ENCODE measurements at places on chromosomes 7 and 10.
A peak's percentile ranks its signal among the peaks of the same experiment; 100 is the strongest.

GRCh38 chr10:67793313-67793712 lies 44.7 kb downstream of the DNAJC12 start:
- no peak for DNase-seq
- no peaks in the 10 kb centered on the region for H3K27me3 ChIP-seq
- peaks cover 18% of the 10 kb centered on the region for H3K4me1 ChIP-seq
- H3K27ac ChIP-seq, result no peak overlapping the region

- H3K27me3 ChIP-seq, result no peaks in the 10 kb centered on the region
- H3K4me3 ChIP-seq, result no peak overlapping the region
- H3K27ac ChIP-seq, result peak overlapping the region; percentile 80
Observed at GRCh38 chr7:135925210-135925609, 51.9 kb downstream of the MTPN start.

GRCh38 chr10:93701866-93702209 lies 554 bp downstream of the FRA10AC1 start:
- H3K27ac ChIP-seq, result peak overlapping the region; percentile 93
- no peaks in the 10 kb centered on the region for H3K4me1 ChIP-seq
- peaks cover 29% of the 10 kb centered on the region for H3K36me3 ChIP-seq

GRCh38 chr10:93313798-93314197 lies 168.3 kb downstream of the MYOF start:
- no peaks in the 10 kb centered on the region for H3K4me1 ChIP-seq
- no peak overlapping the region for H3K27ac ChIP-seq
- peaks cover 67% of the 10 kb centered on the region for H3K36me3 ChIP-seq
- no peak for DNase-seq

DNA sequence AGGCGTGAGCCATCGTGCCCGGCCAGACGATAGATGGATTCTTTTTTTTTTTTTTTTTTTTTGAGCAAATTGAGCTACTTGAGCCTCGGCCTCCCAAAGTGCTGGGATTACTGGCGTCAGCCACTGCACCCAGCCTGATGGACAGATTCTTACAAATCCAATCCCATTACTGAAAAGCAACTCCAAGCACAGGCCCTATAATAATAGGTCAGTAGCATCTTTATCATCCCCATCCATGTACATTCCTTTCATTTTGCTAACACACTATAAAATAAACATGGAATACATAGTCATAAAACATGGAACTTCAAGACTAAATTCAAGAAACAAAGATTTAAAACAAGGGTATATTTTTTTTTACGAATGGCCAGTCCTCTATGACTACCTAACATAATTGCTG lies 16.0 kb upstream of the RSBN1L start:
- no peak overlapping the region for H3K4me3 ChIP-seq
- H3K27ac ChIP-seq, result no peak overlapping the region
- no peak for DNase-seq
- no peaks in the 10 kb centered on the region for H3K4me1 ChIP-seq
- H3K27me3 ChIP-seq, result no peaks in the 10 kb centered on the region

GRCh38 chr7:88312061-88312663 lies 5.5 kb upstream of the STEAP4 start:
- H3K4me1 ChIP-seq, result no peaks in the 10 kb centered on the region
- no peaks in the 10 kb centered on the region for H3K27me3 ChIP-seq
- no peak overlapping the region for H3K27ac ChIP-seq
- no peak overlapping the region for H3K4me3 ChIP-seq
- no peak for DNase-seq

- no peak overlapping the region for H3K27ac ChIP-seq
- no peak for DNase-seq
- H3K27me3 ChIP-seq, result no peaks in the 10 kb centered on the region
- no peaks in the 10 kb centered on the region for H3K36me3 ChIP-seq
- H3K4me1 ChIP-seq, result no peaks in the 10 kb centered on the region
- H3K4me3 ChIP-seq, result no peak overlapping the region
Observed at GRCh38 chr10:98676895-98677294, 230.2 kb upstream of the HPS1 start.

DNA sequence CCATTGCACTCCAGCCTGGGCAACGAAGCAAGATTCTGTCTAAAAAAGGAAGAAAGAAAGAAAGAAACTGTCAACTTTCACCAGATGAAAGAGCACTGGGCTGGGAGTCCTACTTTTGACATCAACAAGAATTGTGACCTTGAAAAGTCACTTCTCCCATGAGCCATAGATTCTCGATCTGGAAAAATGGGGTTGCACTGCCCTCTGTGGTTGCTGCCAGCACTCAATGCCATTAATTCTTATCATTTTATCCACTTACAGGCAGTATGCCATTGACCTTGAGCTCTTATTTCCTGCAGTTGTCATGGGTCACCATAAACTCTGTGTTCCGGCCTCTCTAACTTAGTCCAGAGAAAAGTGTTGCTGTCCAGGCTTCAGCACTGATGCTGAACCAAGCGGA lies 137.2 kb downstream of the NOC3L start:
- no peak overlapping the region for H3K4me3 ChIP-seq
- no peak for DNase-seq
- H3K4me1 ChIP-seq, result peaks cover 10% of the 10 kb centered on the region
- H3K36me3 ChIP-seq, result no peaks in the 10 kb centered on the region

GRCh38 chr7:90951986-90952954 lies 312.0 kb upstream of the FZD1 start:
- DNase-seq, result no peak
- peaks cover 5% of the 10 kb centered on the region for H3K4me1 ChIP-seq
- H3K27me3 ChIP-seq, result no peaks in the 10 kb centered on the region

DNA sequence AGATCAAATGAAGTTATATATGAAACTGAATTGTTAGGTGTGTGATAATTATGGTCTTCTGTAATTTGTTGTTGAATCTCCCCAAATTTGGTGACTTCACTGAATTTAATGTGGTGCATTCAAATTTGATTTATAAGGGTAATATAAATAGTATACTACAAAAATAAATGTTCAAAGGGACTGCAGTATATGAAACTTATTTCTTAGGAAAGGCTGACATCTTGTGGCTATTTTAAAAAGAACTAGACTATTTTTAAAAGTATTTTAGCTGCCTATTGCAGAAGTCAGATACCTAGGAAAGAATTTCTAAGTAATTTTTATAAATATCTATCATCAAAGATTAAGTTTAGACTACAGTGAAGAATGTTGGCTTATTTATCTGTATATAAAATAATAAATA lies 36.6 kb downstream of the ATRNL1 start:
- H3K4me1 ChIP-seq, result no peaks in the 10 kb centered on the region
- H3K4me3 ChIP-seq, result no peak overlapping the region
- H3K36me3 ChIP-seq, result no peaks in the 10 kb centered on the region
- DNase-seq, result peak; percentile 13
- H3K27ac ChIP-seq, result no peak overlapping the region
- no peaks in the 10 kb centered on the region for H3K27me3 ChIP-seq

GRCh38 chr7:100266576-100267354 lies 40.7 kb upstream of the SPDYE3 start:
- no peaks in the 10 kb centered on the region for H3K27me3 ChIP-seq
- no peak overlapping the region for H3K27ac ChIP-seq
- peaks cover 8% of the 10 kb centered on the region for H3K4me1 ChIP-seq
- DNase-seq, result no peak

DNA sequence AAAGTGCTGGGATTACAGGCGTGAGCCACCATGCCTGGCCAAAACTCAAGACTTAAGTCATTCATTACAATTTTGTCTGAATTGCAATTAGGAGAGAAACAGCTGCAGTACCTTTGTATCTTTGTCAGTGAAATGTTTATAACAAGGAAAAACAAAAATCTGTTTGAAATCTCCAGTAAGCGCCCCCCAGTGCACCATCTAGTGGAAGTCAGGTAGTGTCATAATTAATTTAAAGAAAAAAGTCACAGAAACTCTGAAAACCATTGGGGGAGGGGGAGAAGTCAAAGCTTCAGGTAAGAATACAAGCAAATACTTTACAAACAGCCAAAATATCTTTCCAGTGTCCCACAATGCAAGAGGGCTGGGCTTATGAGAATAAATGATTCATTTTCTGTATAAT lies 2.8 kb downstream of the MPP7 start:
- no peaks in the 10 kb centered on the region for H3K4me1 ChIP-seq
- peaks cover 46% of the 10 kb centered on the region for H3K27me3 ChIP-seq
- H3K36me3 ChIP-seq, result no peaks in the 10 kb centered on the region
- H3K4me3 ChIP-seq, result no peak overlapping the region
- no peak overlapping the region for H3K27ac ChIP-seq

DNA sequence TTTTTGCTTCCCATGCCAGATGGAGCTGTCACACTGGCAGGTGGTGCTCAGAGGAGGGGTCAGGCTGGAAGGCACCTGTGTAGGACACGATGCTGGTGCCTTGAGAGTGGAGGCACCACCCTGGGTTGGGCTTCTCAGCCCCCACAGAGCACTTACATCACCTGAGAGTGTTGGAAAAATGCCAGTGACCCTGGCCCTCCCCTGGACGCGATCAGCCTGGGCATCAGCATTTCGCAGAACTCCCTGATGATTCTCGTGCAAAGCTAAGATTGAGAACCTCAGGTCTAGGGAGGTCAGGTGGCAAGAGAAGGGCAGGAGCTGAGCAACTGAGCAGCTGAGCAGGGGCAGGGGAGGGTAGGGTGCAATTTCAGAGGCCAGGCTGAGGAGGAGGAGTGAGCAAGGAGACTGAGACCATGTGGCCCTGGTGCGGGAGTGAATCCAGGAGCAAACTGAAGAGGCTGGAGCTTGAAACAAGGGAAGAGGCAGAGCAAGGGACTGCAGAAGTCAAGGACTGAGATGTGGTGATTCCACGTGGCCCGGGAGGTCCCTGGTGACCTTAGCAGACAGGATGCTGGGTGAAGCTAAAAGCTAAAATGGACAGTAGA lies 24.7 kb upstream of the GRID1 start:
- no peak overlapping the region for H3K4me3 ChIP-seq
- H3K4me1 ChIP-seq, result no peaks in the 10 kb centered on the region
- no peak for DNase-seq
- H3K27ac ChIP-seq, result no peak overlapping the region

DNA sequence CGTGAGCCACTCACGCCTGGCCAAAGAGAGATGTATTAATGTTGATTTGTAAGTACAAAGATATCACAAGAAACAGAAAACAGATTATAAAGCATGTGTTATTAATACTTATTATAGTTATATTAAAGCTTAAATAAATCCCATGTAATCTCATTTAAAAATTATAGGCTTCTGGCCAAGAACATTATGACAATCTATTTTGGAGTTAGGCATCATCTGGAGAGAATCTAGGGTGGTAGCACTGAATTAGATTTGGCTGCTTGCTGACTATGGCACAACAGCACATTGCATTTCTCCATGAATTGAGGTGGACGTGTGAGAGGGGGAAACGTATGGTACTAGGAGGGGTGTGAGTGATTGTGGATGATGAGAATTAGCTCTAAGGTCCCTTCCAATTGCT lies 16.8 kb upstream of the SLC16A12 start:
- no peaks in the 10 kb centered on the region for H3K36me3 ChIP-seq
- peaks cover 4% of the 10 kb centered on the region for H3K4me1 ChIP-seq
- no peaks in the 10 kb centered on the region for H3K27me3 ChIP-seq
- H3K27ac ChIP-seq, result peak overlapping the region; percentile 68
- peak; percentile 45 for DNase-seq

DNA sequence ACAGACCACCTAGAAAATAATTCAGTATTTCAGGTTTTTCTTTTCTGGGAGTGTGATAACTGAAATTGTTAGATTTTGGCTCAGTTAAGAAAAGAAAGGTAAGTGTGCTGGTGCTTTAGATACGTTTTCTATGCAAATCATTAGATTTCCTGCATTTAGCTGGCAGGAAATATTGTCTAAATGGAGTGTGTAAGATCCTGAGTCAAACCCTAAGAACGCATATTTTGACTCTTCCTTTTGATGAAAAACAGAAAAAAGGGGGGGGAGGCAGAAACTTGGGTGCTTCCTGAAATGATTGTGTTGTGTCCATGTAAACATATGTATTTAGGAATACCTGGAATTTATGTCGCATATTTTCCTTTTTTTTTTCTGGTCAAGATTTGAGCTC lies 1.2 kb downstream of the GRK5 start:
- H3K27me3 ChIP-seq, result no peaks in the 10 kb centered on the region
- peak overlapping the region; percentile 91 for H3K4me3 ChIP-seq
- DNase-seq, result no peak
- no peaks in the 10 kb centered on the region for H3K36me3 ChIP-seq

- H3K4me3 ChIP-seq, result no peak overlapping the region
- DNase-seq, result no peak
- no peaks in the 10 kb centered on the region for H3K27me3 ChIP-seq
- H3K4me1 ChIP-seq, result 0 out of 2 replicates have a peak, but pooled peaks cover 3% of the 10 kb centered on the region
- H3K36me3 ChIP-seq, result no peaks in the 10 kb centered on the region
Observed at GRCh38 chr7:20283385-20283784, 47.3 kb upstream of the ITGB8 start.

DNA sequence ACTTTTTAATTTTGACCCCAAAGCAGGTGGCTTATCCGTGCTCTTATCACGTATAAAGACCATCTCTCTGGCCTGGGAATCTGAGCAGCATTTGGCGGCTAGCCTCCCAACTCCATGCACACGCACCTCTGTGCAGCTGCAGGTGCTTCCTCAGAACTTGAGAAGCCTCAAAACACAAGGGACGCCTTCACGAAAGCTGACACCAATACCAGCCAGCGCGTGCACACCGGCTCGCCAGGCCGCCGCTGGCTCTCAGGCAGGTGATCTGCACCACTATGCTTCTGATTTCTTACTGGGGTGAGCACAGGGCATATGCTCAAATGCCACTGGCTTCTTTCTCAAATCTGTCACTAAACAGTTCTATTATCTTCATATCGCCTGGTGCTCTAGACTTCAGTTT lies 145.0 kb downstream of the PARD3 start:
- H3K4me3 ChIP-seq, result no peak overlapping the region
- DNase-seq, result no peak
- H3K4me1 ChIP-seq, result peaks cover 2% of the 10 kb centered on the region
- H3K36me3 ChIP-seq, result no peaks in the 10 kb centered on the region
- H3K27me3 ChIP-seq, result no peaks in the 10 kb centered on the region

- no peak overlapping the region for H3K4me3 ChIP-seq
- DNase-seq, result no peak
- H3K27ac ChIP-seq, result peak overlapping the region; percentile 64
Observed at GRCh38 chr10:74061104-74061503, 63.2 kb downstream of the VCL start.

GRCh38 chr10:34222359-34222758 lies 592.7 kb downstream of the PARD3 start:
- no peak overlapping the region for H3K27ac ChIP-seq
- H3K4me1 ChIP-seq, result peaks cover 4% of the 10 kb centered on the region
- H3K36me3 ChIP-seq, result no peaks in the 10 kb centered on the region

GRCh38 chr7:27235387-27236311 lies 7.0 kb upstream of the EVX1 start:
- no peak overlapping the region for H3K27ac ChIP-seq
- H3K36me3 ChIP-seq, result no peaks in the 10 kb centered on the region
- peak; percentile 85 for DNase-seq
- H3K4me1 ChIP-seq, result 0 out of 2 replicates have a peak, but pooled peaks cover 4% of the 10 kb centered on the region
